ENCODE measurements at places on chromosomes 7 and 10.

- no peak for DNase-seq
Measured at GRCh38 chr10:21343087-21343486, 182.4 kb downstream of the SKIDA1 start.

DNA sequence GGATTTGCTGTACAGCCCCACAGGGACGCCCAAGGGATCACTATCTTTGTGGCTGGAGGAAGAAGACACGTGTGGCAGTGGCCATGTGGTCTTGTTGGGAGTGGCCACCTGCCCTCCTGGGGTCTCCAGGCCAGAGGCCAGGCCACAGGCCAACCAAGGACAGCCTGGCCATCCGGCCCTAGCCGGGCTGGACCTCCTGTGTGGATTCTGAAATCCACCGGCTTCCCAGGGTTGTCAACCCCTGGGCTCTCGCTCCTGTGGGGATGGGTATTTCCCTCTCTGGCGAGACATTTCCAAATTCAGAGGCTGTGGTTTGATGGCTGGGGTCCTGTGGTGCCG is 31.5 kb upstream of the CFAP46 start:
- no peak for DNase-seq

GRCh38 chr7:25893436-25893835 is 258.6 kb upstream of the NFE2L3 start:
- DNase-seq: no peak

DNA sequence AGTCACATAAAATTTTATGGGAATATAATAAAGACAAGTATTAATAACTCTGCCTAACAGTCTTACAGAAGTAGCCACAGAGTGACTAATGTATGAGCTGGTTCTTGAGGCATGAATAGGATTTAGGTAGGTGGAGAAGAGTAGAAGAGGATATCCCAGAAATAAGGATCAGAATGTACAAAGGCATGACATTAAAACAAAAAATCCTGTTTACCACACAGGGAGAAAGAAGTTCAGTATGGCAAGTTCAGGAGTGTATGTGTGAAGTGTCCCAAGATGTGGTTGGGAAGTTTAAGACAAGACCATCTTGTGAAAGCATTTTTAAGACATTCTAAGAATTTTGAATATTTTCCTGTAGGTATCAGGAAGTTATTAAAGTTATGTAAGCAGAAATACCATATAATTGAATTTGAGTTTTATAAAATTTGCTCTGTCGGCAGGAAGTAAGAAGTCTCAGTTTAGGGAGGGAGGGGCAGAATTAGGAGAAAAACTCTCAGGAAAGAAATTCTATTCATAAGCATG is 64.7 kb upstream of the CAV2 start:
- no peak for DNase-seq

DNA sequence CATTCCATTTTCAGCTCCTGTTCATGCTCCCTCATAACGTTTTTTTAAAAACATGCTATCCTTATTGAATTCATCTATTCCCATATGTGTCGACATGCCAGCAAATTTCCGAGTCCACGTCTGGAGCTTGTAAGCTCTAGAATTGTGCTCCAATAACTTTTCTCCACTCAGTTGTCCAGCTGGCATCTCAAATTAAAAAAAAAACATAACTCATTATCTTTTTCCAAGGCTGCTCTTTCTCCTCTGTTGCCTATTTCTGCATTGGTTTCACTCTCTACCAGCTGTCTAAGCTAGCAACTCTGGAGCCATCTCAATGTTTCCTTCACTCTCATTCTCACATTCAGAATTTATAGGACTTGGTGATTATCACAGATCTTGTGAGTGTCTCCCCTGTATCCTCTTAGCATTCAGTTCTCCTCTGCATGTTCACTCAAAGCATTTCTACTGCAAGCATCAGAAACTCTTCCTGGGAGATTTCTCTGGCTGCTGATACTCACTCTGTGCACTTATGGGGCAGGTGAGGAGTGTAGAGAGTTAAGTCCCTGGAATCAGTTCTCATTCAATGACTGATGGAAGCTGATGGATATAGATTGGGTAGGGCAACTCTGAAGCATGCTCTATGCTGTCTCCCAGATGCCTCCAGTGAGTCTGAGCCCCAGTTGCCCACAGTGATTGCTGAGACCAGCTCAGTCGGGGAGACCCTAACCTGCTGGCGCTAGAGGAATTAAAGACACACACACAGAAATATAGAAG is 6.7 kb upstream of the DLD start:
- no peak for DNase-seq

DNA sequence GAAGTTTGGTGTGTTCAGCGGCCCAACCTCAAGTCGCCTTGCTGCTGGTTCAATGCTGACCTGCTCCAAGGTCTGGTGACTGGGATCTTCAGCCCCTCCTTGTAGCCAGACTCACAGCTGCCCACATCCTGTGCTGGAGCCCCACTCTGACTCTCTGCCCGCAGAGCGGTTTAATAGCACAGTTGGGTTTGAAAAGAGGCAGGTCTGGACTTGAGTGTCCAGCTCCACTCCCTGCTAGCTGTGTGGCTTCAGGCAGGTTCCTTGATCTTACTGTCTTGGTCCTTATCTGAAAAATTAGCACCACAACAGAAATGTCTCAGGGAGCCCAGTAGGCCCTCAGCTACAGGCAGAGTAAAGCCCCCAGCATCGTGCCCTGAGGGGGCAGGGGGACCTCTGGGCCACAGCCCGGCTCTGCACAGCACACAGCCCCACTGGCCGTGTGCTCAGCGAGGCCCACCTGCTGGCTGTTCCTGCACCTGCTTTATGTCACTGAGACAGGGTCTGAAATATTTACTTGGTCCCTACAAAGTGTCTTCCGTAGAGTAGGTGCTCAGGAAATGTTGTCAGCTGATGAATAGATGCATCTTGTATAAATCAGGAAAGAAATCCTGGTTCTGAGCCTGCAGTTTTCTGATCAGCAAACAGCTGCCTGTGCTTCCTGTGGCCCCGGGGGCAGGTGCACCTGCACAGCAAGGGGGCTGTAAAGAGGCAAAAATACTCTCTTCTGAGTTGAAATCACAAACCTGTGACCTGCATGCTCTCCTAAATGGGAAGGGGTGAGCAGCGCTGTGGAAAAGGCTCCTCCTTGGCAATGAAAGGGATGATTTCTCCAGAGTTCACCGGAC is 155.5 kb downstream of the SVIL start:
- DNase-seq: no peak

DNA sequence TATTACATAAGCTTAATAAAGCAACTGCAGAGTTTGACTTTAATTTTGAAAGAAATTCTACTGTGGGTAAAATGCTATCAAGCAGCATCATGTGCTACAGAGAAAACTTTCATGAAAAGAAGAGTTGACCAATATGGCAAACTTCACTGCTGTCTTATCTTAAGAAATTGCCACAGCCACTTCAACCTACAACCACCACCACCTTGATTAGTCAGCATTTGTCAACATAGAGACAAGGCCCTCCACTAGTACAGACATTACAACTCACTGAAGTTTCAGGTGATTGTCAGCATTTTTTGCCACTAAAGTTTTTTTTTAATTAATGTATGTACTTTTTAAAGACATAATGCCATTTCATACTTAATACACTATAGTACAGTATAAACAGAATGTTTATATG is 350.3 kb downstream of the HPSE2 start:
- DNase-seq: no peak

- no peak for DNase-seq
Measured at GRCh38 chr10:119101366-119102098, 2.4 kb upstream of the DENND10 start.

GRCh38 chr7:101017064-101017777 is 2.7 kb upstream of the MUC17 start:
- DNase-seq: peak; percentile 84

DNA sequence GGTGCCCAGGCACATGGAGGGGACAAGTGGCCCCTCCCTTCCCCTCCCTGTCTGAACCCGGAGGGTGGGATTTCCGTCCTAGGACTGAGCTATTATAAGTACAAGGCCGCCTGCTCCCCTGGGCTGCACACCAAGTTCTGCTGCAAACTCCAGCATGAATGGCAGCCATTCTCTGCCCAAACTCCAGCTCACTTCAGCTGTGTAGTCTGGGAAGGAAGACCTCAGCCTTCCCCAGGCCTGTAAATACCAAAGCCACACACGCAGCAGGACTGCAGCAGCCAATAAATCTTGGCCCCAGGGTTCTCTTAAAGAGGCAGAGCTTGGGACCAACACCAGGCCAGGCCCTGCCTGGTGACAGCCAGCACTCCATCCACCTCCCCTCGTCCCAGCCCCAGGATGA is 291.3 kb upstream of the ZMIZ1 start:
- no peak for DNase-seq

GRCh38 chr7:55250313-55250712 is 114.8 kb upstream of the LANCL2 start:
- no peak for DNase-seq

- no peak for DNase-seq
Measured at GRCh38 chr7:27900006-27900405, 160.0 kb downstream of the TAX1BP1 start.

DNA sequence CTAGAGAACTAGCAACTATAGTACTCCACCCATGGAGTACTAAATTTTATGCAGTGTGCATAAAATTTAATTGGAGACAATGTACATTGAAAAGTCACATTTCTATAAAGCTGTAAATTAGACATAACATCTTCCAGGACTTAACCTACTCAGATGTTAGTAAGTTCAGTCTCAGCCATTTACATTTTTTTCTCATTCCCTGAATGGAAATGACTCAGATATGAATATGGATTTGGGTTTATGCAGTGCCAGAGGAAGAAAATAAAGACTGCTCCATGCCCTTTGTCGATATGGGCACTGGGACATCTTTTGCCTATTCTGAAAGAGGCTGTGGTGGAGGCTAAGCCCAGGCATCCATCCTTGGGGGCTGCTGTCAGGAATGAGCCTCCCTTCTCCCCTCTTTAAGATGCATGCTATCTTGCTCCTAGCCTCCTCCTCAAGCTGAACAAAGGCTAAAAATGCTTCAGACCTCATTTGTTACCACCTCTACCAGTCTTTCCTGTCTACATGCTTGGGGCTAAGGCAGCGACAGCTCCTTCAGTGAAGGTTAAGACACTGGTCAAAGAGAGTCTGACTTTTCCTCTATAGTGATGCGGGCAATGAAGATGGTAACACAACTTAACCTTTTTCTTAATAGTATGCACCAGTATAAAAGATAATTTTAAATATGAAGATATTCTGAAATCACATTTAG is 486.8 kb upstream of the ANKRD30A start:
- no peak for DNase-seq

DNA sequence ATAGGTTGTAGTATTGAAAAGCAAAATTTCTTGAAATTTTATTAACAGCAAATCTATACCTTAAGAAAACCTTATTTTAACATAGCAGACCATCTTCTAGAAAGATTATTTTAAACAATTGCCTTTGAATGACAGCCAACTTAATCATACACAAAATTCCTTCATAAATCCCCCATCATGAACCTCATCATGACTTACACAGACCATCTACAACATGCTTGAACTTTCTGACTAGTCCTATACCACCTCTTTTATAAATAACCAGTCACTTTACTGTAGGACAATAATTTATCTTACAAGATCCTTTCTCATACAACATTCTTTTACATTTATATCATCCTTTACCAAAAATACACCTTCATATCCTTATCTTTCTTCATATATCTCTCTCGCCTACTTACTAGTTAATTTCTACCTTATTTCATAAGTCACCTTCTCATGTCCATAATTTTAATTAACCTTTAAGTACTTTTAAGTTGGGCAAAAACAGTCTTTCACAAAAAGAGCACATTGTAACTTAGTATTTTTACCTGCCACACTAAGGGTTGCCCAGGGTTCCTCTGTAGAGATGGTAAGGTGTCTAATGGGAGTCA is 16.6 kb upstream of the PTN start:
- no peak for DNase-seq

DNA sequence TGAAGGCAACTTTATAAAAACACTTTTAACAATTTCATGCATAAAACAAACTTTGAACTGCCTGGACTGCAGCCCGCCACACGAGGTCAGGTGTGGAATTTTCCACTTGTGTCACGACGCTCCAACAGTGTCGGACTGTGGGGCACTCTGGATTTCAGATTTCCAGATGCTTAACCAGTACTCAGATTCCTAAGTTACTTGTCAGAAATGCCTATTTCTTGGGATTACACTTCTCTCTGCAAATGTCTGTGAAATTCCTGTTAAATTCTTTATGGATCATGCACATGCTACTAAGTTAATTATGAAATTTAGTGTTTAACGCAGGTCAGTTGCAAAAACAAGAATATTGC is 473 bp upstream of the GPER1 start:
- no peak for DNase-seq

DNA sequence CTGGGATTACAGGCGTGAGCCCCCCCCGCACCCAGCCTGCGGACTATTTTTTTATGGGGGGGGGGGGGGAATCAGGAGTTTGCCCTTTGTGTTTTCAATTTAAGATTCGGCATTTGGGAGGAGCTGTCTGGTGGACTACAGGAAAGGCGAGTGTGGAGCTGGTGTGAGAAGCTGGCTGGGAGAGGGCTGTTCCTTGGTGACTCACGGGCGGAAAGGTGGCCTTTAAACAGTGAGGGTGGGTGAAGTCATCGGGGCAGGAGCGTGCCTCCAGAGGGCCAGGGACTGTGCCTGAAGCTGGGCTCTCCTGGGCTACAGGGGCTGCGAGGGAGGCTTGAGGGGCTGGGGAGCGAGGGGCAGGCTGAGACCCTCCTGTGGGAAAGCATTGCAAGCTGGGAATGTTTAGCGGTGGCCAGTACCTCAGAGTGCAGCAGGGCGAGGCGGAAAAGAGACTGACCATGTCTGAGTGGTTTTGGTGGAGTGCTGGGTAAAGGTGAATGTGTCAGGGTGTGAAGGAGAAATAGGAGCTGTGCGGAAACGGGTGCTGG is 39.7 kb upstream of the ZNF32 start:
- no peak for DNase-seq

DNA sequence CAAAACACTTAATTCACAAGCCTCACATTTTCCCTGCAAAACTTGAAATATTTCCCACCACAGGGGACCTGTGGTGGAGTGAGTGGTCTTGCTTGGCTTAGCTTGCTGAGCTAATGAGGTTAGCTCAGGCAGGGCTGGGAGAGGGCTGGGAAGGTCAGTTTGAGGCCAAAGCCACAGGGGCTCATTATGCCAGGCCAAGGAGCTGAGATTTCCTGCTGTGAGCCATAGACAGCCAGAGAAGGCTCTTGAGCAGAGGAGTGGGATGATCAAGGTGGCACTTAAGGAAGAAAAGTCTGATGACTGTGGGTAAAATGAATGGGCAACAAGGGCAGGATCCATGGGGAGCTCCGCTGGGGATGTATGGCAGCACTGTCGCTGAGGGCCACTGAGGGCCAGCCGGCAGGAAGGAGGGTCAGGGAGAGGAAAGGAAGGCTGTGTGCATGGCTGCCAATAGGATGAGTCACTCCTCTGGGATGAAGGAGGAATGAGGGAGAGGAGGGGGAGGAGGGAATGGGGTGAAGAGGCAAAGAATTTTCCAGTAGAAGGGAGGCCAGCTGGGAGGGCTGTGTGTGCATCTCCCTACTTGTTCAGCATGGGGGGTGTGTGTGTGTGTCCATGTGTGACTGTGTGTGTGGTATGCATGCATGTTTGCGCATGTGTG is 18.7 kb upstream of the ZNF488 start:
- DNase-seq: no peak

- DNase-seq: no peak
Measured at GRCh38 chr7:151125846-151126481, 39.7 kb downstream of the AGAP3 start.

Measured in GM12892 (cell line).